Fibroblast of mammary gland (primary cell): ENCODE measurements at places on chromosomes 3 and 15.

GRCh38 chr3:13528217-13528867 lies 20.6 kb upstream of the FBLN2 start:
- DNase-seq = peak; percentile 44

- DNase-seq = no peak
Measured at GRCh38 chr3:30170681-30171438, 435.5 kb upstream of the TGFBR2 start.

DNA sequence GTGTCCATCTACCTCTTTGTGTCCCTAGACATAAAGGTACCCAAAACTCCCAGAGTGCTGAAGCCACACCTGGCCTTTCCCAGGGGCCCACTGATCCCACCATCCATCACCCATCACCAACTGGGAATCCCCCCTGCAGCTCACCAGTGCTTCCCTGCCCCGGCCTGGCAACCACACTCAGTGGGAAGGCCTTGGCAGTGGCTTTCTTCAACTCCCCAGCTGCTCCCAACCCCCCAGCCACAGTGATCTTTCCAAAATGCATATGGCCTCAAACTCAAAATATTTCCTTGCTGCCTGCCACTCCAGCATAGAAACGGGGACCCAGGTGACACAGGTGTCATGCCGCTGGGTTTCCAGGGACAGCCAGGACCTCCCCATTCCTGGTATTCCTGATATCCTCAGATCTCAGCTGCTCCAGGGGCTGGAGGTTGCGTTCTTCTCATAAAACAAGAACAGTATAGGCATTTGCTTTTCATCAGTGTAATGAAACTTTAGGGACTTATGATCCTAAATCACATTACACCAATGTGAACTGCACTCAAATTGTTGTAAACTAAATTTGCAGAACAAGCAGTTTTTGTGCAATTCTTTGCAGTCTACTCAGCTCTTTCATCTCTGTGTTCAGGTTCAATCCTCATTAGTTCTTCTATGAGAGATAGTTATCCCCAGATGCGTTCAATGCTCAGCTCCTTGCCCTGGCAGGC lies 1.3 kb downstream of the OCA2 start:
- DNase-seq = no peak

DNA sequence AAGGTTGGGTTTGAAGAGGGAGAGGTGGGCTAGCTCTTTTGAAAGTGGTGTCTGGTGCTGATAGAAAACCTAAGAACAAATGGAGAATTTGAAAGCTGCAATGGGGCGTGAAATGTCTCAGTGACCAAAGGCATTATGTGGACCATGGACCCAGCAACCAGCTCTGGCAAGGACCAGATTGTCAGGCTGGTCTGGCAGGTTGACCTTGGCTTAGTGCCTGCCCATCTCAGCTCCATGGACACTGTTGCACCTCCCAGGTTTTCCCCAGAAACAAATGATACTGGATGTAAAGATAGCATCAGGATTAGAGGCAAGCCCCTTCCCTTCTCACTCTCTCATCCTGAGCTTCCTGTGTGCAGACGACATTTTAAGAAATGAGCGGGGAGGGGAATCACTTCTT lies 302.9 kb upstream of the LRRFIP2 start:
- DNase-seq = no peak

GRCh38 chr15:69734699-69735098 lies 282.1 kb downstream of the RPLP1 start:
- DNase-seq = no peak
